ENCODE measurements at places on chromosomes 5 and 9.

- DNase-seq = no peak
Observed at GRCh38 chr5:177372910-177373309, 11.3 kb upstream of the SLC34A1 start.

DNA sequence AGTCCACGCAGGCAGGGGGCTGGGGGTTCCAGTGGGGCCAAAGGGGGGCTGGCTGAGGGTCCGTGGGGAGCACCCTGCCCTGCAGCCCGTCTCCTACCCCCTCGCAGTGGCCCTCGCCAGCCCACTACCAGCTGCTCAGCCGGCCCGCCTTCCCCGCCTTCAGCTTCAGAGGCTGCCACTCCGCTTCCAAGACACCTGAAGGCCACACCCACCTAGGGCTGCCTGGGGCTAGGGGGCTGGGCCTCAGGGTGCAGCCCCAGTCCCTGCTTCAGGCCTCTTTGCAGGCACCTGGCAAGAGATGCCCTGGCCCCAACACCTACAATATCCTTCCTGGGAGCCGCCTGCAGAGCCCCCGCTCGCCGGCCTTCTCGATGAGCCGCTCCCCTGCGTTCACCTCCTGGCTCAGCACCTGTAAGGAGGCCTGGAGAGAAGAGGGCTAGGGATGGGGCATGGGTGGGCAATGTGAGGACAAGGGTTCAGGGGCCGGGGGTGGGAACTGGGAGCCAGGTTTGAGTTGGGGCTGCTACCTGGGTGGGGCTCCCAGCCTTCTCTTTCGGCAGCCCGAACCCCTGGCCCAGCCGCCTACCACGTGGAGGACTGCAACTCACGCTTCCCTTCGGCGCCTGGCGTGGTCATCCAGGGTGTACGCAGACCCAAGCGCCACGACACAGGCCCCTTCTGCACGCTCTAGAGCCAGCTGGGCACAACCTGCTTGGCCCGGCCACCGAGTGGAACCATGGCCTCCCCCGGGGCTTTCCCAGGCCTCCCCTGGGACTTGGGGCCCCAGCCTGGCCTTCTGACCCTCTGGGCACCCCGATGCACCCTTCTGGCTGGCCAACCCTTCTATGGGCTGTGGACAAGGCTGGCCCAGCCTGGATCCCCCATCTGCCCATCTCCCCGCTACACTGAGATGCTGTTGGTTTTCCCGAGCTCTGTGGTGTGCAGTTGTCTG is 1.7 kb downstream of the STPG3 start:
- no peak for DNase-seq

GRCh38 chr9:133770076-133770777 is 32.1 kb upstream of the SARDH start:
- no peak for DNase-seq

GRCh38 chr5:4661836-4662235 is 478.3 kb upstream of the ADAMTS16 start:
- no peak for DNase-seq

DNA sequence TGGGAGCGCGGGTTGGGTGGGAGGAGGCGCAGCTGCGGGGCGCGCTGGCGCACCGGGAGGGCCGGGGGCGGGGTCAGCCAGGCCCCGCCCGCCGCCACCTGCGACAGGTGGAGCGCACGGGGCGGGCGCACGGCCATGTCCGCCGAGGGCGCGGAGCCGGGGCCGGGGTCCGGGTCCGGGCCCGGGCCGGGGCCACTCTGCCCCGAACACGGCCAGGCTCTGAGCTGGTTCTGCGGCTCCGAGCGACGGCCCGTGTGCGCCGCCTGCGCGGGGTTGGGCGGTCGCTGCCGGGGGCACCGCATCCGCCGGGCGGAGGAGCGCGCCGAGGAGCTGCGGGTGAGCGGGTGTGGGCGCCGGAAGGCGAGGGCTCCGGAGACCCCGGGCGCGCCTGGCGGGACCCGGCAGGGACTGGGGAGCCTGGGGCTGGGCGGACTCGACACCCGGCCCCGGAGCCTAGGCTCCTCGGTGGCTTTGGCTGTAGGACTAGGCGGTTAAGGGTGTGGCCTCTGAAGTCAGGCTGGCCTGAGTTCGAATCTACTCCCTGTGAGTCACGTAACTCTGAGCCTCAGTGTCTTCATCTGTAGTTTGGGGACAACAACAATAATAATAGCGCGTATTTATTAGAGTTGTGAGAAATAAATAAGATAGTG is at the start of gene BSPRY:
BSPRY (plus strand) TSS at position 97 of the 650 bp plus-strand sequence; CDS start at position 136, 39 bp downstream.
- peak; percentile 81 for DNase-seq

DNA sequence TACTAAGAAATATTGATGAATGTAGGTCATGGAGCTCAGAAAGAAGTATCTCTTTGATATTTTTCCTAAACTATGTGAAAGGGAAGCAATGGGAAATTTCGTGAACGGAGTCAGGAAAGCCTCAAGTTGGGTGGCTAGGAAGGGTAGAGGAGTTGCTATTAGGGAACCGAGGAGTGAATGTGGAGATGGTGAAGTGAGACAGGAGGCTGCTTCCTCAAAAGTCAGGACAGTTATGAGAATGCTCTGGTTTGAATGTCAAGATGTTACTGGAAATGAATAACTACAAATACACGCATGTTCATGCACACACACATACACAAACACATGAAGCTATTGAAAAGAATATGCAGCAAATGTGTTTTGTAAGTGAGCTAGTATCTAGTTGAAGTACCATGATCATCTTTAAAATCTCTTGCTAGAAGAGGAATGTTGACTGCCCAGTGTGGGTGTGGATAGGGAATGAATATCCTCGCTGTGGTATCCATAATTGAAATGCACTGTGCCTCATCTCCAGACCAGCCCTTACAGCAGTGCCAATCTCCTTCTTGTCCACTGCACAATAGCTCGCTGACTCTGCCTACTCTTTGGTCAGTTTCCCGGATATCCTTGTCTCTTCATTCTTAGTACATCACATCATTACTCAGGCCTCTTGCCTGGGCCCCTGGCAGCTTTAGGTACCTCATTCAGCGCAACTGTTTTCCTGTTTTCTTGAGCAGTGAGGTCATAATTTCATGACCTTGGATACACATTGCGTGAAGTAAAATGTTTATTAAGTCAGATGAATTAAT is 21.9 kb upstream of the PDCD1LG2 start:
- DNase-seq = no peak

- DNase-seq = no peak
Observed at GRCh38 chr9:15213249-15213648, 93.8 kb downstream of the TTC39B start.

- peak; percentile 67 for DNase-seq
Observed at GRCh38 chr9:92763721-92764380, 782 bp downstream of the BICD2 start.

DNA sequence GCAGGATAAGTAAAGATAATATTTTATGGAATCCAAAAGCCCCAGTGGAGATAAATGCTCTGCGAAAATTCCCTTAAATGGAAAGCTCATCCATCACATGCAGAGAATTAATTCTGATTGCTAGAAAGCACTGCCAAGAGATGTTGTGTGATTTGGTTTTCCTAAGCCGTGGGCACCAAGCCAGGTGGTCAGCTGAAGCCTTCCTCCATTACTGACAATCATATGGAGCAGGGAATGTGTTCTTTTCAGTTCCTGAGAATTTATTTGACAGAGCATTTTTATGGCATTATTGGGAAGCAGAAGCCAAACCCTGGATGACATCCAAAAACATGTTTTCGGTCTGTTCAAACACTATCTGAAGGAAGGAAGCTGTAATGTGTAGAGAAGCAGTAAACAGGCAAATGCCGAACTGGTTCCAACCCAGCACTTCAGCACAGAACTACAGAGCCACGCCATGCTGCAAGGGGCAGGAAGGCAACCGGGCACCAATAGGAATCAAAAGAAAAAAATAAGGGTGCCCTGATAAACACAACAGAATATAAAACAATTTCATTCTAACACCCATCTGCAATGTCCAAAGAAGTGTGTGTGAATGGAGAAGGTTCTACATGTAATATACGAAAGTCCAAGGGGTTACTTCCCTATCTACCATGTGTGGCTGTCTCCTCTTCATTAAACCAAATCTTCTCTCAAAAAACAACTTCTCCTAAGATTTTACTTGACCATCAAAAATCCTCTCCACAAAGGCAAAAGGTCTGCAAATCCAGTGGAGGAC is 12.3 kb downstream of the ARSB start:
- no peak for DNase-seq

GRCh38 chr5:155885199-155885598 is 441.8 kb upstream of the SGCD start:
- no peak for DNase-seq

DNA sequence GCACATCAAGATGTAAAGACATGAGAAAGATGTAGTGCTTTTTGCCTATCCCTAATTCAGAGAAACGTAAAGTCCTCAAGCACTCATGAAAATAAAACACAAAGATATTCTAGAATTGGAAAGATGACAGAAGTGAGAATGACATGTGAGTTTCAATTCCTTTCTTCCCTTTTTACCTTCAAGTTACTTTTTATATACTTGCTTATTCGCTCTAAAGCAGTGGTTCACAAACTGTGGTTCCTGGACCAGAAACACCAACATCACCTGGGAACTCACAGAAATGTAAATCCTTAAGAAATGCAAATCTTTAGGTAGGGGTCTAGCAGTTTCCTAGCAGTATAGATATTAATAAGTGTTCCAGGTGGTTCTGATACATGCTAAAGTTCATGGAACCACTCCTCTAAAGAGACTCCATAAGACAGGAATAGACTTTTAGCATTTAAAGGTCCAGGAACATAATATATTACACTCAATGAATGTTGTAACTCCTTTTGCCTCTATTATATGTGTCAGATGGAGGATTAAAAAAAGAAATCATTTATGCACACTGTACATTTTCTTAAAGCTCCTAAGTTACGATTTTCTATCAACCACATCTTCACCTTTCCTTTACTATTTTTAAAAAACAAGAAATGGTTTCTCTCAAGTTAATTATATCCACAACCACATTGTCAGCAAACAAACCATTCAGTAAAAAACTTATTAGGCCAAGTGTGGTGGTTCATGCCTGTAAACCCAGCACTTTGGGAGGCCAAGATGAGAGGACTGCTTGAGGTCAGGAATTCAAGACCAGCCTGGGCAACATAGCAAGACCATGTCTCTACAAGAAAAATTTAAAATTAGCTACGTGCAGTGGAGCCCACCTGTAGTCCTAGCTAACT is 39.9 kb downstream of the ERP44 start:
- no peak for DNase-seq

DNA sequence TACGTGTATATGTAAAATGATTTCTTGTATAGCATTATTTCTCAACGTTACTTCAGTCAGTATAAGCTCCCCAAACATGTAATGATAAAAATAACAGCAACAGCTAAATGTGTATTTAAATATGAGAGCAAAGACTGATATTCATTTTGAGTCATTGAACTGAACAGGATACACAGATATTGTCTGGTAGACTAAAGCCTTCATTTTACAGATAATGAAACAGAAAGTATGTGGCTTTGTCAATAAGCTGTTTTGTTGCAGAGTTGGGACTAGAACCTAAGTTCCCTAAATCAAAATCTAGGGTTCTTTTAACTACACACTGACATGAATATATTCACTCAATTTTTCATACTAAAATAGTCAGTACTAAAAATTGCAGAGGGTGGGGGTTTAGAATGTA is 80.4 kb upstream of the MARCHF11 start:
- DNase-seq = no peak

DNA sequence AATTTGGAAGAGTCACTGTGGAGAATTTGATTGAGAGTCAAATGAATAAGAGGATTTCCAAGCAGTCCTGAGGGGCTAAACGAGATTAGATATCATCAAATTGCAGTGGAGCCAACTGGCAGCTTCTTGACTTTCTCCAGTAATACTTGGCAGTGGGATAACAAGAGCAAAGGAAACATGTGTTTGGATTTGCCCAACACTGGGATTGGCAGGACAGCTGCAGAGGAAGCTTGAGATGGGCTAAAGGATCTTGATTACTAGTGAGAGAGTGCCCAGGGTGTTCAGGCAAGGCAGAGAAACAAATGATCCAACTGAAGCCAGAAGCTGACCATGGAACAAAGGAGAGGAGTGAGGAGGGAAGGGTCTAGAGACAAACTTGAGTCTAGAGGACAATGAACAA is 356.0 kb upstream of the ISL1 start:
- no peak for DNase-seq

DNA sequence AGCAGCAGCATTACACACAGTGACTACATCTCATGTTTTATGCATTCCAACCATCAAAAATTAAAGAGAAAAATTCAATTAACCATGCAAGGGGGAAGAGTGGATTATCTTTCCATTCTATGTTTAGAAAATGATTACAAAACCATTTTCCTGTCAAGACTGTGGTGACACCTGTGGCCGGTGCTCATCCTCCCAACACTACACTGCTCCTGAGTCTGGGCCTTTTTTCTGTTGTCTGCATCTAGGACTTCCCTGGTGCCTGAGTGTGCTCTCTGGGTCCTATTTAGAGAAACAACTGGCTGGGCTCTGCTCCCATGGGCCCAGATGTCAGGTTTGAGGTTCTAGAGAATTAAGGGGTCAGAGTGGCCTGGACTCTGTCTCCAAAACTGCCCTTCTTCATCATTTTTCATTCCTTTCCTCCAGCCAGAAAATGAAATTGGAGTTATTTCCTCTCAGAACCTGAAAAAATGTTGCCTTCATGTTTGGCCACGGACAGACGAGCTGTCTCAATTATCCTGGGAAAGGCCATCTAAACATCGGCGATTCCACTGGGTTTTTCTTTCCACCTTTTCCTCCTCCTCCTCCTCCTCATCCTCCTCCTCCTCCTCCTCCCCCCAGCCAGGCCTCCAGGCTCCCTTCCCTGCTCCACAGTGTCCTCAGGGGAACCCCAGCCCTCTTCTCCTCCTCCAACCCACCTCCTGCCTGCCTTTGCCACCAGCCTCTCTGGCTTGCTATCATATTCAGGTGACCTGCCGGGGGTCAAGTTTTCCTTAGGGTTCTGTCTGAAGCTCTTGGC is 11.4 kb upstream of the ARSI start:
- no peak for DNase-seq

DNA sequence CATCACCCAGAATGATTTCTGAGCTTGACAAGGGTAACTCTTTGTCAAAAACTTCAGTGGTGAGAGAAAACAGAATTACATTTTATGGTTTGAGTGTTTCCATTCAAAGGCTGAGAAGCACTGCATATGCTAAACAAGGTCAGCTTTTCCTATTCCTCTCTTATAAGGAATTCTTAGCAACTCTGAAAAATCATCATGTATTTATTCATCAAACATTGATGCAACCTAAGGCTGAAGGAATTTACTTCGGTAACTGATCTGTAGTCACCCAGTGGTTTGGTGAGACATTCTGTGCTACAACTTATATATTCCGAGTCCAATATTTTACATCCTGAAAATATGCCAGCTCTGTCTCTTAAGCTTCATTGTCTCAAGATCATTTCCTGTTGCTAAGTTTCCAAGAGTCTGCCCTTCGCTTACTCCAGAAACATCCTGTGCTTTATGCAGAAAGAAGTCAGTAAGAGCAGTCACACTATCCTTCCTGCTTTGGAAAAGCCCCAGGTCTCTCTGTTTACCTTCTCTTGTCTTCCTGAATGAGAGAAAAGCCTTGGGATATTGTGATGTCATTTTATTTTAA is 176.6 kb upstream of the TBCA start:
- no peak for DNase-seq
